ENCODE measurements at places on chromosomes 16 and 17.

GRCh38 chr17:27663936-27664605 lies 33.1 kb downstream of the LGALS9 start:
- DNase-seq: no peak

GRCh38 chr16:84841787-84842300 lies 22.1 kb downstream of the CRISPLD2 start:
- DNase-seq: peak; percentile 33

DNA sequence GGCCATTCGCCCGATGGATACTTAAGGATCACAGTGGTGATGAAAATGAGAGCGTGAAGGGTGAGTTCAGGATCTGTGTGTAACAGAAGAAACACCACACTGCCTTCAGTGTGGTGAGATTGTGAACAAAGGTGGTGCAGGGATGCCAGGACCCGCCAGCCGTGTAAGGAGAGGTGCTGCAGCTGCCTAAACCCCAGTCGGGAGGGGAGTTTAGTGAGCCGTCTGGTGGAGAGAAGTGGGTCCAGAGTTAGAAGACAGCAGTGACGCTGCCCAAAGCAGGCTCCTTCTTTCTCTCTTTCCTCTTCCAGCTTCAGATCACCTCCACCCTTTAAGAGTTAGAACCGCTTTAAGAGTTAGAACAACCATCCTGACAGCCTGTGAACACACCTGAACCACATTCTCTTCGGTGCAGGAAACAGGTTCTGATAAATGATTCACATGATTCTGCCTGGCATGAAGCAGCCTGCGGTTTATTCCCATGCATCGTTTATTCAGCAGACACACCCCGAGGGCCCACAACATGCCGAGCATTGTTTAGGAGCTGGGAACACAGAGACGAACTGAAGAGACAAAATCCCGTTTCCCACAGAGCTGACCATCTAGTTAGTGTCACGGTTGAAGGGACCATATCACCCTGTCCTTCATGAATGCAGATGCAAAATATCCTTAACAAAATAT lies 84.0 kb upstream of the DNAH17 start:
- DNase-seq: no peak

DNA sequence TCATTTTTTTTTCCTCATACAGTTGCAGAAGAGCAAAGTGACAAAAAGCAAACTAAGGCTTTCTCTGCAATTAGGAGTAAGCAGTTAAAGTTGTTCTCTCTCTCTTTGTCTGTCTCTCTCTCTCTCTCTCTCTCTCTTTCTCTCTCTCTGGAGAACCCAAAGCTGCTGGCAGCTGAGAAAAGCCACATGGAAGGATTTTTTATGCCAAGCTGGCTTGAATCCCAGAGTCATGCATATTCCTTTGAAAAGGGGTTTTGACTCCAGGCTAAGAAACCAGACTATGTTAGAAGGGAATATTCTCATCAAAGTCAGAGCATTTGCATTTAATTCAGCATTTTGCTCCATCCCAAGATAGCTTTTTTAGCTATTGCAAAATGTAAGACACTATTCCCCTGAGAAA lies 1114.2 kb upstream of the GOT2 start:
- no peak for DNase-seq

DNA sequence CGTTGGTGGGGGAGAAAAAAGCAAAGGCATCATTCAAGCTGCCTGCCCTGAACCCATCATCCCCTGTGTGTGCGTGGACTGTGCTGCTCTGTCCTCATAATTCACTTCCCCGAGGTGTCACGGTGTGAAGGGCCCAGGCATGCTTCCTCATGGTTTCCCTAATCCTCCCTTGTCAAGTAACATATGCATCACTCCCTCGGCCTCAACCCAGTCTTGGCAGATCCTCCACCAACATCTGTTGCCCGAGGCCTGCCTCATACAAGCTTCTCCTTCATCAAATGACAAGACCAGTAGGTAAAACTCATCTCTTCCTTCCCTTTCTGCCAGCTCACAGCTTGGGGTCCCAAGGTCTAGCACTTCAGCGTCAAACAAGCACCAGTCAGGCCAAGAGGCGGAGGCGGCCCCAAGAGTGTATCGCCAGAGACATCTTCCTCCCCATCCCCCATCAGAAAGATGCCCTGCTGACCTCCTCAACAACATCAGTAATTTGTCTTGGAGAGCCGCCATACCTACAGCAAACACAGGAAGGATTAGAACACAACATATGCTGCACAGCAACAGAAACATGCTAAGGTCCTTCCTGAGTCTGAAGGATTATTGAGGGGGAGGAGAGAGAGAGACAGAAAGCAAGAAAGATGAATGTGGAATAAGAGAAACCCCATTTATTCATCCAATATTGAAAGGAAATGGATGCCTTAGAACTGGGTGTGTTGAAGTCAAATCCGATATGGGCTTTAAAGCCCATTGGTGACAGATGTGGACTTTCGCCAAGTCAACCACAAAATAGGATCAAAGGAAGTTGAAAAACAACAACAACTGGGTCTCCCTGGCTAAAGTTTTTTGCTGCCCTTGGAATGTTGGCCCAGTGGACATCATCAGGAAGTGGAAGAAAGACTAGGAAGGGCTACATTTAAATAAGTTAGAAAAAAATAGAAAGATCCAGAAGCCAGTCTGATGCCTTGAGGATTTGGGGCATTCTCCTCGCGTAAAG lies 38.4 kb downstream of the SOX9 start:
- no peak for DNase-seq

GRCh38 chr17:1533661-1534325 lies 17.4 kb upstream of the INPP5K start:
- DNase-seq: no peak

GRCh38 chr17:7283471-7284216 lies 2.1 kb downstream of the SLC2A4 start:
- DNase-seq: peak; percentile 15

GRCh38 chr17:7885367-7886226 lies 3.0 kb upstream of the CHD3 start:
- peak; percentile 80 for DNase-seq

- no peak for DNase-seq
Measured at GRCh38 chr17:48550502-48551213, 5.7 kb upstream of the HOXB2 start.

GRCh38 chr16:49575346-49576172 lies 202.0 kb downstream of the C16orf78 start:
- no peak for DNase-seq

Measured in SK-N-SH (cell line).